Fibroblast of the aortic adventitia (primary cell): ENCODE measurements at places on chromosomes 16 and 17.

GRCh38 chr16:11251525-11252481 is 4.2 kb downstream of the SOCS1 start:
- DNase-seq: peak; percentile 33

- no peak for DNase-seq
These were observed 29.5 kb upstream of the PIK3R6 start for GRCh38 chr17:8896641-8897635.

GRCh38 chr16:79159261-79160049 is 441.1 kb downstream of the MAF start:
- DNase-seq: no peak

GRCh38 chr17:64387145-64387473 is 3.6 kb downstream of the PECAM1 start:
- no peak for DNase-seq

DNA sequence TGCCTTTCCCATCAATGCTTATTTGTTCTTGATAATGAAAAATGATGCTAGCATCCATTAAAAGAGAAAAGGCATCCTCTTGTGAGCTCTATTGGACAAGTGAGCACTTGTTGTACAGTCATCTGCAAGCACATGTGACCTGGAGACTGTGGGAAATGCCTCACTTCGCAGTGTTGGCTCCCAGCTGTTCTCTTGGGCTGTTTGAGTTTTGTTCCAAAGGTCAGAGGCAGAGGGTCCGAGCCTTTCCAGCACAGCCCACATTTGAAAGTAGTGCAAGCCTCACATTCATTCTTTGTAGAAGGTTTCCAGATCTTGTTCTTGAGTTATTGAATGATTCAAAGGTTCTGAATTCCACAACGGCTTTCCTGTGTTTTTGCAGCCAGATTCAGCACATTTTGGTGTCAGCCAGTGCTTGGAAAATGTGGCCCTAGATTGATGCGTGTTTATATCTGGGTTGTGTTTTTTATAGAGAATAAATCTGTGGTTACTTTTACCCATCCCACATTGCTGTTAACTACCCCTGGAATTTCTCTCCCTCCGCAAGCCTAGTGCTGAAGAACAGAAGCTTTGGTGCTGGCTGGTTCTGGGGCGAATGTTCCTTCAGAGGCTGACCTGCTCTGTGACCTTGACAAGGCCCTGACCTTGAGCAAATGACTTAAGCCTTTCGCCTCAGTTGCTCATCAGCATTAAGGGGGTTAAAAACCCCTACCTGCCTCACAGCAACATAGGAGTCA is 49.8 kb downstream of the CDH1 start:
- peak; percentile 75 for DNase-seq

DNA sequence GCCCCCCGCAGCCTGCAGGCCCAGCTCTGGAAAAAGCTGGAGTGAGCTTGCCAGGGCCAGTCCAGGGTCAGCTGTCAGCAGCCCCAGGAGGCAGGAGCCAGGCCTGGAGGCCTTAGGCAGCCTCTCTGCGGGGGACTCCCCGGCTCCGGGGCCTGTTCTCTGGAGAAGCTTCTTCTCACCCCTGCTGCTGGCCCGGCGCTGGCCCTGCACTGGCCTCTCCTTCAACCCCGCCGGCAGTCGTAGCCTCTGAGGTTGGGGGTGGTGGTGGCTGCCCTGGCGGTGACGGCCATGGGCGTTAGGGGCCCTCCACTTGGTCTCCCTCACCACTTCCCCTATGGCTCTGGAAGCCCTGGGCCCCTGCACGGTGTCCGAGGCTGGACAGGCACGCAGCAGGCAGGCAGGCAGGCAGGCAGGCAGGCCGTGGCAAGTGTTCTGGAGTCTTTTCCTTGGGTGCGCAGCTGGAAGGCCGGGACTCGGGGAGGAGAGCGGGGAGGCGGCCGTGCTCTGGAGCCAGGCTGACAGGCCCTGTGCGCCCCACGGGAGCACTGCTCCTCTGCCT is 2.1 kb downstream of the FOXF1 start:
- DNase-seq: no peak

GRCh38 chr16:27235055-27235937 is 32.0 kb downstream of the KDM8 start:
- DNase-seq: peak; percentile 93

DNA sequence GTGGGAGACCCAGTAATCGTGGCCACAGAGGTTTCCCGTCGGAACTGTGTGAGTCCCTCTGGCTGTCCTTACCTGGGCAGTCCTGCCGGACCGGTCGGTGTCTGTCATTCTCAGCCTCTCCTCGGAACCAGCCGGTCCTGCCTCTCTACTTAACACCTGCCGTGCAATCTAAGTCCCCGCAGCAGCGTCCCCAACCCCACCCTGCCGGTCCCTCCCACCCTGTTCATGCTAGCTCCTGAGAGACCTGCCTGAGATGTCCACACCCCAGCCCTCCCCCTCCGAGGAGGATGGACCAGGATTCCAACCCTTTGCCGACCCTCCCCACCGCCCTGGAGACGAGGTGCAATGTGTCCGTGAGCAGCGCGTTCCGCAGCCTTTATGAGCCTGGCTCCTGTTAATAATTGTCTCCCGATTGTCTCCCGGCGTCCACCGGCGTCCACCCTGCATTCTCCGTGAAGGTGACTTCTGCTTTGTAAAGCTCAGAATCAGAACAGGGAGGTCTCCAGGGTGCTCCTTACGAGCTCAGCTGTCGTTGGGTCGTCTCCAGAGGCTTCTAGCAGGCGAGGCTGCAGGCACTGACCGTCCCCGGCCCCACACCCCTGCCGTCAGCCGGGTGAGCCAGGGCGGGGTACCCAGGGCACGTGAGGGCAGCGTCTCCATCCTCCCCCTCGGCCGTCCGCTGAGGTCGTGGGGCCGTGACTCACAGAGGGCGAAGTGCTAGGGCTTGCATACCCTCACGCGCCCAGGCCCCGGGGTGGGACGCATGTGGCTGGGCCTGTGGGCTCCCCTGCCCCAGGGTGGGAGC is 10.1 kb downstream of the METRNL start:
- no peak for DNase-seq

GRCh38 chr17:34423978-34424813 is 61.2 kb upstream of the CCL1 start:
- no peak for DNase-seq

GRCh38 chr16:6113749-6114148 is 1016.2 kb upstream of the EEF2KMT start:
- DNase-seq: no peak

DNA sequence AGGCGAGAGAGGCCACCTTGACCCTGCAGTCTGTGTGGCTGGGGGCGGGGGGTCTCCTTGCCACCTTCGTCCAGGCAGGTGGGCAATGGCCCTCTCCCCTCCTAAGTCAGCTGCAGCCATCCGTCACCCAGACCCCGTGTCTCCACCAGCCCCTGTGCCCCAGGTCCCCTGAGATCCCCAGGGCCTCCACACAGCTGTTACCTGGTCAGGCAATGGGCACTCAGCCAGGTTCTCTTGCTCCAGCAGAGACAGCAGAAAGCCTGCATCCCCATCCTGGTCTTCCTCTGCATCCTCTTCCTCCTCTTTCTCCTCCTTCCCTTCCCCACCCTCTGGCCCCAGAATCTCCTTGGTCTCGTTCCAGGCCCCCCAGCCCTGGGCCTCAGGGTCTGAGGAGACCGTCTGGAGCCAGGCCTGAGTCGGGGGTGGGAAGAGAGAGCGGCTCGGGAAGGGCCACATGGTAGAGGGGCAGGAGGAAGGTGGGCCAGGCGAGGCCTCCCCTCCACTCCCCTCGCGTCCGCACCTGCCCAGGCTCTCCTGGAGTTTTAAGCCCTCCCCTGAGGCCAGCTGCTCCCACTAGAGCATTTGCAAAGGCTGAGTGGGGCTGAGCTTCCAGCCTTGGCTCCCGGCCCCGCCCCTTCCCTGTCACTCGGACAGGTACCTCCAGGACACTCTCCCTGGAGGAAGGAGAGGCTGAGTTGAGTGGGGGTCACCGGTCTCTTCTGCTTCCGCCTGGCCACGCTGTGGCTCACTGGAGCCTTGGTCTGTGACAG is at the start of gene PABPN1L:
Gene PABPN1L (minus strand): TSS at position 510 of the 770 bp plus-strand sequence. CDS start 54 bp downstream, at position 456.
- no peak for DNase-seq

DNA sequence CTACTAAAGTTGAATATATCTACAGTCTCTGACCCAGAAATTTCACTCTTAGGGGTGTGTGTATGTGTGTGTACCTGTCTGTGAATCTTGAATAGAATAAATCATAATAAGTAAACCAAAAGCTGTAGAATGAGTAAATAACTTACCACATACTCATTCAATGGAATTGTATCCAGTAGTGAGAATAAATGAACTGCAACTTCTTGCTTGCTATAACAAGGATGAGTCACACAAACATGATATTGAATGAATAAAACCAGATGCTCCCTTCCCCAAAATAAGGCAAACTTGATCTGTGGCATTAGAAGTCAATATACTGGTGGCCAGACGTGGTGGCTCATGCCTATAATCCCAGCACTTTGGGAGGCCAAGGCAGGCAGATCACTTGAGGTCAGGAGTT is 259.8 kb upstream of the MON1B start:
- DNase-seq: peak; percentile 43

GRCh38 chr16:89363621-89364393 is 126.6 kb downstream of the ANKRD11 start:
- DNase-seq: peak; percentile 68

DNA sequence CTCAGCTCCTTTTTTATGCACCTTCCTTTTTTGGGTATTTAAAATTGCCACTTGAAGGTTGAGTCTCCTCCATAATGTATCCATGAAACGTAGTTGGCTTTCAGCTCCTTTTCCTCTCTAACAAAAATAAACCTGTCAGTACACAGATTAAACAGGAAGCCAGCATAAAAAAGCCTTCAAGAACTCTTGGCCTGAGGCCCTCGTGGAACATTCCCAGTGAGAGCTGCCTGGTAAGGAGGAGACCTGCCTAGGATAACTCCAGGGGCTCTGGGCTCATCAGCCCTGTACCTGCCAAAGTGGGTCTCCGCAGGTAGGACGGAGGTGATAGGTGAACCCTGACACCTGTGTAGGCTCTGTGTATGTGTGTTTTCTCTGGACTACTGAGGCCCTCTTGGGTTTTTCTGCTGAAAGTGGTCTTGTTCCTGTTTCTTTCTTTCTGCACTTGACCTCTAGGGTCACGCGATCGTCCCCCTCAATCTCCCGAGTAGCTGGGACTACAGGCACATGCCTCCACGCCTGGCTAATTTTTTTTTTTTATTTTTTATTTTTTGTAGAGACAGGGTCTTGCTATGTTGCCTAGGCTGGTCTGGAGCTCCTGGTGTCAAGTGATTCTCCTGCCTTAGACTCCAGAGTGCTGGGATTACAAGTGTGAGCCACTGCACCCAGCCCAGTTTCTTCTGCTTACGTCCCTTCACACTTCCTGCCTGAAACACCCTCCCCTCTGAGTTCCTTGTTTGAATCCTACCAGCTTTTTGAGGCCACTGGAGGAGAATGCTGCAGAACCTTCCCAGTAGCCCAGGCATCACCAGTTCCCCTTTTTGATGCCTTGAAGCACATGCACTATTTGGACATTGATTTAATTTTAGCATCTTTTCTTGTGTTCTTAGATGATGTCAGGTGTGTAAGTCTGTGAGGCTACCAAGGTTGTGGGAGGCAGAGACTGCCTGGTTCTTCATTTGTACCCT is 9.8 kb downstream of the PGS1 start:
- DNase-seq: peak; percentile 74

DNA sequence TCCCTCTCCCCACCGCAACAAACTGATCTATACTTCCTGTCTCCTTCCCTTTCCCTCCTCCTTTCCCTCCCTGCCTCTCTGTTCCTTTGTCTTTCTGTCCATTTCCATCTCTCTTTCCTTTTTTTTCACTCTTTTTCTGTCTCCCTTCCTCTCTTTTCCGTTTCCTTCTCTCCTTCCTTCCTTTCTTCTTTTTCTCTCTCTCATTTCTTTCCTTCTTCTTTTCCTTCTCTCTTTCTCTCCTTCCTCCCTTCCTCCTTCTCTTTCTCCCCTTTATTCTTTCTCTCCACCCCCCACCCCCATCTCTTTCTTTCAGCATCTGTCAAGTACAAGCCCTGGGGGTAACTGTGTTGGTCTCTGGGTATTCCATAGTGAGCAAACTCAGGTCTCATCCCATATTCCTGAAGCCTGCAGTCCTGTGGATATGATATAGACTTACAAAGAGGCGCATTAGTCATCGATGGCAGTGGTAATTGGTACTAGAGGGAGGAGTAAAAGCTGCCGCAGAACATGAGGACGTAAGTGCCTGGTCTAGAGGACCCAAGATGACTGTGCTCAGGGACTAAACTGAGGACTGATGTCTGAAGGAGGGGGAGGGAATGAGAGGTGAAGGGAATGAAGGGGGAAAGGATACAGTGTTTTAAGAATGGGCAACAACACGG is 50.4 kb downstream of the VAT1L start:
- DNase-seq: no peak

DNA sequence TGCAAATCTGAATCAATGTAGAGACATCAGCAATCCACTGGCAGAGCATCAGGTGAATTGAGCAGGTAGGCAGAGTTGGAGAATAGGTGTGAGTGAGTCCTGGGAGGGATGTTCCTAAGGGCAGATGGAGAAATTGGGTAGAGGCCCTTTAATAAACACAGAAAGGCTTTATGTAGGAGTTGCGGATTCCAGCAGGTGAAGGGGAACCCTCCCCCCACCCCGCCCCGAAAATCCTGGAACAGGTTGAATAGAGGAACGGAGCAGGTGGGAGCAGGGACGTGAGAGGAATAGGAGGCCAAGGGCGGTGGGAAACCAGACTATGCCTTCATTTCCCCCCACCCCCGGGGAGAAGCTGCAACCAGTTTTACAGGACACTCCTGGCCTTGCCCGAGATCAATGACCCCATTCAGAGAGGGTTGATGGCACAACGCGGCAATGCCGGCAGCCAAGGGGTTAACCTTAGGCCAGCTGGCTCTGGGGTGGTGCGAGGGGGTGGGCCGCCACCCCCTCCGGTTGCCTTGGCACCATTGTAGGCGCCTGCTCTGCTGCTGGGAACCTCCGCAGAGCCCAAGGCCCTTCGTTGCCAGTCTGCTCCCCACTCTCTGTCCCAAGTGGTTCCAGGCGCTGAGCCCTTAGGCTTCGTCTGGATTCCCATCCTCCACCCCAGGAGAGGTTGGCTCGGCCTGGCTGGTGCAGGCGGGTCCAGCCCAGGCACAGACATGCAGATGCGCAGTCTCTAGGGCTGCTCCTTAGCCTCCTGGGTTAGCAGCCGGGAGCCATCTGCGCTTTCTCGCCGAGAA is 814 bp upstream of the RUNDC3A start:
- DNase-seq: peak; percentile 37

DNA sequence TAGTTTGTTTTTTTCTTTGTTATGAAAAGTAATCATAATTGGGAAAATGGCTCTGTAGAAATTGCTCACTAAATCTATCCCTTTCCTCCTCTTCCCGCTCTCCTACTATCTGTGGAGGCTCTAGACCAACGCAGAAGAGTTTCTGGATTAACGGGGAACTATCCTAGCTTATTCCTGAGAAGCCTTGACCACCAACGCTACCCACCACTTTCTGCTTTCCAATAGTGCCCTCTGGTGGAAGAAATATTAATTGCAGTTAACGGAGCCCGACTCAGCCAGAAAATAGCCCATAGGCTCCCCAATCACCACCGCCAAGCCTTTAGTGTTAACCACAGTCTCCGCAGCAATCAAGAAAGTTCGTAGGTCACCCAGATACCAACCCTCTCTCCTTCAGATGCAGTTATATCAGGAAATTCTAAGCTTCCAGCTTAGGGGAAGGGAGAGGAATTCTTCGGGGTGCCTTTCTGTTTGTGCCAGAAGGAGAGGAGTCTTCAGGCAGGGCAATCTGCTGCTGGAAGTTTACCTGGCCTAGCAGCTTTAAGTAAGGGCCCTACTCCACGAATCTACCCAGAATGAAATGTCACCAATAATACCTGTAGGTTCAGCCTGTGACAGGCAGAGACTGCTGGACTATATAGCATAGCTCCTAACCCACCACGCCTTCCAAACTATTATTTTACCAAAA is 23.0 kb upstream of the NSRP1 start:
- peak; percentile 76 for DNase-seq
